ENCODE measurements at places on chromosomes 3 and 15. TPM values are rescaled to one million over a fixed set of nuclear protein-coding genes. Genes with fewer than 3 reads are reported as not detected.

GRCh38 chr3:165817160-165817709, 20.0 kb downstream of the BCHE start:
- DNase-seq, result no peak

- DNase-seq, result no peak
Measured at GRCh38 chr3:190883973-190884832, 21.7 kb upstream of the GMNC start.

The RARRES1 gene
- total RNA-seq, result 9.8 TPM

DNA sequence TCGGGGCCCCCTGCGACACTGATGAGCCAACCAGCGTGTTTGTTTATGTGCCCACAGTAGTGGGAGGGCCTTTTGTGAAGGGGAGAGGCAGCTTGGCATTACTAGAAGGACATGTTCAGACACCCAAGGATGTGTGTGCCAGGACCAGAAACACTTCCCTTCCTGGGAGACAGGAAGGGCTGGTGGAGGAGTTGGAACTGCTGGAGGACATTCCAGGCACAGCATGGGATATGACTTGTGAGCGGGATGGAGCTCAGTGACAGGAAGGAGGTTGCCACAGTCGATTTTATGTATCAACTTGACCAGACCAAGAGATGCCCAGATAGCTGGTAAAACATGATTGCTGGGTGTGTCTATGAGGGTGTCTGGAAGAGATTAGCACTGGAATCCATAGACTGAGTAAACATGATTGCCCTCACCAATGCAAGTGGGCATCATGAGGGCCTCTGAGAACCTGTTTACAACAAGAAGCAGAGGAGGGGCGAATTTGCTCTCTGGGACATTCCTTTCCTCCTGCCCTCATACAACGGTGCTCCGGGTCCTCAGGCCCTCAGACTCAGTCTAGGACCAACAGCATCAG, 106.4 kb upstream of the TLE3 start:
- no peak for DNase-seq

DNA sequence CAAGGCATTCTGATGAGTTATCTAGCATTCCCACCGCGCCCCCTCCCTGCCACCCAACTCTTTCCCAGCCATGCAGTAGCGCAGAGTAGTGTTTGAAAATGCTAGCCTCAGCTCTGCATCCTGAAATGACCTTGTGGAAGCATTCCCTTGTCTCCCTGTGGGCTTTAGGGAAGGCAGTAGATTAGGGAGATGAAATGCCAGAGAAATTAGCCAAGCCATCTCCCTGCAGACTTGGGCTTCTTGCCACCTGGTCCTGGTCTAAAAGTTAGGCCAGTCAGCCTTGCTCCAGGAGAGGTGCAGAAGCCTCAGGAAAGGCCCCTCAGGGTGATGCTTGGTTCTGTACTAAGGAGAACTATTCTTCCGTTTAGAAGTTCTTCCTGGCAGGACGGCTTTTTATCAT, 231.2 kb downstream of the CACNA2D3 start:
- DNase-seq, result no peak

DNA sequence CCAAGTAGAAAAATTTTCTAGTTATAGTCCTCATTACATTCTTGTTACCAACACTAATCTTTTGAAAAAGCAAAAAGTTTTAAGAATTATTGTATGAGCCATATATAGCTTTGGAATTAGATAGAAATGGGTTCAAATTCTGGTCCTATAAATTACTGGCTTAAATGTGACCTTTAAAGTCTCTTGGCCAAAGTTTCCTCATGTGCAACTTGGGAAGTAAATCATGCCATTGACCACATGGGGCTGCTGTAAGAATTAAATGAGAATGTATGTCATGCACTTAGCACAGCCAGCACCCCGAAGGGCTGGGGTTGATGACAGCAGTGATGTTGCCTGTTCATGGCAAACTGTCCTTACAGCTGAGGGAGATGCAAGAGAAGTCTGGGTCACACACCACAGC, 108.3 kb downstream of the TOP2B start:
- DNase-seq, result no peak
